A172 (cell line): ENCODE measurements at places on chromosomes 12 and 14. TPM values are rescaled to one million over a fixed set of nuclear protein-coding genes. Genes with fewer than 3 reads are reported as not detected.
A peak's percentile ranks its signal among the peaks of the same experiment; 100 is the strongest.

DNA sequence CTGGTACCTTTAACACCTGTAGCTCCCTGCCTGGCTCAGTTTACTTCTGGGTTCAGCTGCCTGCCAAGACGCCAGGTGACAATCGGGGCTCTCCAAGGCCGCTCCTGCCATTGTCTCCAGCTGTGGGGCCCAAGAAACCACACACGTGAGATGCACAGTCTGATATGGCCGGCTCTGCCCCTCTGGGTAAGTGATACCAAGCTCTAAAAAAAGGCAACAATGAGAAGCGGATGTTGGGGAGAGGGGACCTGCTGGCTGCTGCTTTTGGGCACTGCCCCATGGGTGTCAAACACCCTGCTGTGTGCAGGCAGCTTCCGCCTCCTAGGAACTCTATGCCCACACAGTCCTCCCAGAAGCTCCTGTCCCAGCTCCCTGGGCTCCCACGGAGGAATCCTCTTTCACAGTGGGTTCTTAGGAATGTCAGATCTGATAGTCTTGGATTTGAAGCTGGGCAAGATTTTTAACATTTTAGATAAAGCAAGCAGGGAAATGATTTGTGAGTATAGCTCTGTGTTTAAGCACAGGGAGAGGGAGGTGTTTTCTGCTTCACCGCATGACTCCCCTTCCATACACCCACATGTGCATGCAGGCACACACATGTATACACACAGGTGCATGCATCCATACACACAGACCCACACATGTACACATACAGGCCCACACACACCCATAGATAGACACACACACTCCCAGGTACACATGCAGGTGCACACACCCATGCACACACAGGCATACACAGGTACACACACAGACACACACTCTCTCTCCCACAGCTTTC lies 1135.8 kb downstream of the BCL11B start:
- no peak for DNase-seq

- no peak for DNase-seq
Measured at GRCh38 chr14:56289155-56289554, 170.9 kb downstream of the PELI2 start.

DNA sequence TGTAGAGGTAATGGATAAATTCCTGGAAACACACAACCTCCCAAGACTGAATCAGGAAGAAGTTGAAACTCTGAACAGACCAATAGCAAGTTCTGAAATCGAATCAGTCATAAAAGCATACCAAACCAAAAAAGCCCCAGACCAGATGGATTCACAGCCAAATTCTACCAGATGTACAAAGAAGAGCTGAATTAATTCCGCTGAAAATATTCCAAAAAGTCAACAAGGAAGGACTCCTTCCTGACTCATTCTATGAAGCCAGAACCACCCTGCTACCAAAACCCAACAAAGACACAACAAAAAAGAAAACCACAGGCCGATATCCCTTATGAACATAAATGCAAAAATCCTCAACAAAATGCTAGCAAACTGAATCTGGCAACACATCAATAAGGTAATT lies 81.5 kb downstream of the SLC38A4 start:
- DNase-seq = no peak

GRCh38 chr12:44127966-44128710 lies 292.3 kb downstream of the TMEM117 start:
- DNase-seq = no peak

DNA sequence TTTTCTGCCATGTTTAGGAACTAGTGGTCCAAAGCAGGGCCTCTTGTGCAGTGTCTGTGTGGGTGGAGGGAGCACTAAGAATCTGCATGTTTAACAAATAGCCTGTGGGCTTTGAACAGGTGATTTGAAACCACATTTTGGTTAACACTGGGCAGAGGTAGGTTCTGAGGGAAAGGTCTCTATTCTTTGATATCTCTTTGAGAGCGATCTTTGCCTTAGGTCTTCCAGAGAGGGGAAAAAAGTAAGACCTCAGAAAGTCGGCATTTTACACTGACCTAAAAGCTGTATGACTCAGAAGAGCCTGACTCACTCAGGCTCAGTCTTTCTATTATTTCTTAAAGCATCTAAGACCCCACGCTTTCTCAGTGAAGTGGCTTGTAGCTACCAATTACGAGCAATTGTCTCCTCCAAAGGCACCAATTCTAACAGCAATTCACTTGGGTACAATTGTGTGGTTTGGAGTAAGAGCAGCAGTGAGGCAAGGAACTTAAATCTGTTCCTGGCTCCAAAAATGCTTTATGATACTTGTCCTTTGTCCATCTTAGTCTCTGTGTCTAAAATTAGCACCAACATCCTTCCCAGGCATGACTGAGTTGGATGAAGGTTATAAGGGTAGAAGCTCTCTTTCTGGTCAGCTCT lies 8.8 kb downstream of the EIF2B2 start:
- DNase-seq = peak; percentile 67

DNA sequence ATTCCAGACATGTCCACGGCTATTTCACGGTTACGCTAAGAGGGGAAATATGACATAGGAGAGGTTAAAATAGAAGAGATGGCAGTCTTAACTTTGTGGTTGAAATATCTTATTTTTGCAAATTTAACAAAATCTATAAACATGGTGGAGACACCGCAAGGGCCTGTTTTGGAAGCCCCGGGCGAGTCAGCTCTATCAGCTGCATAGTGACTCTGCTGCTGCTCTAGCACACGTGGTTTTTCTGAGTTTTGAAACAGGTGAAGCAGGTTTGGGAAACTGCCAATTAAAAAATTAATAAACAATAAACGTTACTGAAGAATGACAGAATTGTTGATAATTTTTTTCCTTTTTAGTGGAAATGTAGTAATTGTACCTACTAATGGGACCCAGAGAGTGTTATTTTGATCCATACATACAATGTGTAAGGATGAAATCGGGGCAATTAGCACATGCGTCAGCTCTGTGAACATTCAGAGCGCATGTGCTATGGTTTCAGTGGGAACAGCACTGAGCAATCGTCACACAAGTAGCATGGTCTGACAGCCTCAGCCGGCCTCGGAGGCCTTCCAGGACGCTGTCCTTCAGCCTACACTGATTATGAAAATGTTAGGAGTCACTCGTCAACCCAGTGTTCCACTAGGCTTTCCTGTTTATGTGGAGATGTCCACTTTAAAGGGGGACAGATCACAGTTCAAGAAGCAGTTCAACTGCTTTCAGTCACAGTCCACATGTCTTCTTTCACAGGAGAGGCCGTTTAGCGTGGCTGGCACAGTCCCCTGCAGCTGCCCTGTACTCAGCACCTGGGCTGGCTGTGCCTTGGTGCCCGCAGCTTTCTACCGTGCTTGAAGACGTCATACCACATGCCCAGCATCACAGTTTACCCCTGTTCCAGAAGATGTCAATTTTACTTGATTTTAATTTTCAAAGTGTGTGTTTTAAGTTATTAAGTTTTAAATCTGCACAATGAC lies 51.8 kb downstream of the MOK start:
- DNase-seq = no peak

CLEC1A gene
- total RNA-seq = not detected in 2 replicates

- DNase-seq = no peak
Measured at GRCh38 chr14:55957950-55958349, 160.3 kb upstream of the PELI2 start.

ATL1 gene
- total RNA-seq = 14.0 and 15.8 TPM in 2 replicates

GRCh38 chr14:80310938-80311750 lies 99.8 kb upstream of the DIO2 start:
- DNase-seq = no peak

TSPAN8 gene
- total RNA-seq = 40.6 and 55.8 TPM in 2 replicates

DNA sequence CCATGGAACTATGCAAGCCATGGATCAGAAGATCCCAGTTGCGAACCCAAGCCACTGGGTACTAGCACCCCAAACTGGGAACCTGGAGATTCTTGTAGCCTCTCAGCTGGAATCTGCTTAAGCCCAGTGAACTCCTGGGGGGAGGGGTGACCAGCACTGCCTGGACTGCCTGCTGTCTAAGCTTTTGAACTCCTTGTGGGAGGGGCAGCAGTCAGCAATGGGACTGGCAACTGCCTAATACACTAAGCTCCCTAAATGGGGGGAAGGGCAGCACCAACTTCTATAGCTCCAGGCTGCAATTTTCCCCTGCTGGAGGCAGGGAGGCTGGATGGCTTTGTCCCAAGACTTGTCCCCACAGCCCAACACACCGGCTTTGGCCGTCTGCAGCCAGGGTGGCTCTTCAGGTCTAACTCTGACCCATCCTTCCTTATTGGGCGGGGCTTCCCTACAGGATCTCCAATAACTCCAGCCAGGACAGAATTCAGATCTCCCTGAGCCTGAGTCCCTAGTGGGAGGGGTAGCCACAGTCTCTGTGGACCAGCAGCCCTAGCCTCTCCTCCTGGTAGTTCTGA lies 485.1 kb downstream of the SOX5 start:
- DNase-seq = no peak

DNA sequence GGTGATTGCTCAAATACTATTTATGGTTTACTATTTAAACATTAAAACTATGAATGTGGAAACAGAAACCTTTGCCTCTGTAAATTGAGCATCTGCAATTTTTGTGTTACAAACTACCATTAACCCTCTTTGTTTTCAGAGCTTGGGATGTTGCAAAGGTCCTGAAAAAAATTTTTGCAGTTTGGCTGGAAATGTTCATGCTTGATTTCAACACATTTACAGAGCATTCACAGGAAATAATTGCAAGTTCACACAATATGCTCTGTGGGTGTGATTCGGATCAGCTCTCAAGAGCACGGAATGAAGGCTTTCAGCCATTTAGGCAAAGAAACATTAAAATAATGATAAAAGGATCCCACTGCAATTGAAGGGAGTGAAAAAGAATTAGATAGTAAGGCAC lies 232.9 kb downstream of the ATP23 start:
- DNase-seq = no peak

GRCh38 chr12:14952299-14952921 lies 9.0 kb downstream of the ARHGDIB start:
- peak; percentile 72 for DNase-seq

DNA sequence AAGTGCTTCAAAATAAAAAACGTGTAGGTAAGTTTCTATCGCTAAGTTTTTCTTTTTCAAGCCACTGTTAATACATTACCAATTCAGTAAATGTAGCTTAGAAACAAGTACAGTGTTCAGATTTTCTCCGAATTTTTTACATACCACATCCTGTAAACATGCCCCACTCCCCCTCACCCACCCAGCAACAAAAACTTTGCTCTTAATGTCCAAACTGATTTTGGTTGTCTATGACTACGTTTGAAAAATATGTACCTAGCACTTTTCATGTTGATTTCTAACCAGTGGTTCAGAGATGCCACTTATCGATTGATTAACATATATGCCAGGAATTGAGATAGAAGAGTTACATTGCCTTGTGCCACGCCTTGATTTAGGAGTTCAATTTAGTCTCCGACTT lies 663 bp upstream of the LIN7A start:
- DNase-seq = no peak

- no peak for DNase-seq
Measured at GRCh38 chr12:5033883-5034282, 9.8 kb upstream of the KCNA5 start.

KLRB1 gene
- total RNA-seq = not detected in 2 replicates

A2ML1 gene
- not detected in 2 replicates for total RNA-seq

OSBPL8 gene
- 45.8 and 58.1 TPM in 2 replicates for total RNA-seq

ACTN1 gene
- 146 and 148 TPM in 2 replicates for total RNA-seq

DNA sequence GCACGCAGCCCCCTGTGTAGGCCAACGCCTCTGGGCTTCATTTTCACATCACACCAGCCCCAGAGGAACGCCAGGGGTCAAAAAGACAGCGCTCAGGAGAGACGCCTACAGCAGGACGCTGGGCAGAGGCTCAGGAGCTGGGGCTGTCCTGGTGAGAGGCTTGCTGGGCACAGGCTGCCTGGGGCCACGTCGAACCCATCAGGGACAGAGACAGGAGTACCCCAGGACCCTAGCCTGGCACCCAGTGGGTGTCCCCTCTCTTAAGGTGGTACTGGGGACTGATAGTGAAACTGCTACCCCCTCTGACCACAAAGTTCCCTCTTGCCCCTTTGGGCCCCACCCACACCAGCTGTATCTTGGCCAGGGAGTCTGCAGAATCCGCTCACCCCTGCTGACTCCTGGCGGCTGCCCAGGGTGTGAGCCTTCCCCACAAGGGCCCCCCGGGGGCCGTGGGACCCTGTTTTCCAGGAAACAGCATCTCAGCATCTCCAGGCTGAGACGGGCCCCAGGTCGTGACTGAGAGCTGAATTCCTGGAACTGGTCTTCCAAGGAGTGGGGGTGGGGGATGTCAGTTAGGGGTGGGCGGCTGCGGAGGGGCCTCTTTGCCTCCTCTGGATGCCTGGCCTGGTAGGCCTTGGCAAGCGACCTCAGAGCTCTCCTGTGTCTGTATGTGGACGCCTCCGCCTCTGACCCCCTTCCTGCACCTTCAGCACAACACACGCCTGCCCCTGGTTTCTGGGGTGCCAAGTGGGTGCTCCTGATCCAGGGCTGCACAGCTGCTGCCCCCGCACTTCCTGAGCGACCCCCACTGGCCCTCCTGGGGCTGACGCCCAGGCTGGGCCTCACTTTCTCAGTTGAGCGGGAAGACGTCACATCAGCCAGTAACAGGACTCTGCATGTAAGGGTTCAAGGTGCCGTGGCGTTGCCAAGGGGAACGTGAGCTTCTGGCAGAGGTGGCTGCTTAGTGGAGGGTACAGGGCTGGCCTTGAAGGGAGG lies 321.9 kb upstream of the RTL1 start:
- no peak for DNase-seq

TTC9 gene
- 1.1 and 1.4 TPM in 2 replicates for total RNA-seq
